Spinal cord (tissue), 10 donors: ENCODE measurements at places on chromosomes 4 and X.

DNA sequence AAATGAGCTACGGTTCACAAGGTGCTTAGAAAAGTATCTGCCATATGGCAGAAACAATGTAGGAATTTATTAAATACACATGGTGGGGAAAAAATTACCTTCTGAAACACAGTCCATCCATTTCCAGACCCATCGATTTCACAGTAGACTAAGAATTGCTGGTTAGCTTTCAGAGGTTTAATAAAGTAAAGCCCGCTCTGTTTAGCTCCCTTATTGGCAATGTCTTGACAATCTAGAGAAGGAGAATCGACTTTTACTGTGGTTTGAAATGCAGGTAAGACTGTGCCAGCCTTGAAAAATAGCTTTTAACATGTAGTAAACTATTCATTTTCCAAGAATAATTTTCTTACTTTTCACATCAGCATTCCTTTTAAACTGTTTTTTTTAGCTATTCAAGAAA is 2.9 kb downstream of the FGG start:
- no peak for DNase-seq

GRCh38 chr4:157994863-157995262 is 178.0 kb downstream of the GASK1B start:
- no peak for DNase-seq

GRCh38 chr4:169005453-169006099 is 4.5 kb downstream of the CBR4 start:
- peak; percentile 39 for DNase-seq

DNA sequence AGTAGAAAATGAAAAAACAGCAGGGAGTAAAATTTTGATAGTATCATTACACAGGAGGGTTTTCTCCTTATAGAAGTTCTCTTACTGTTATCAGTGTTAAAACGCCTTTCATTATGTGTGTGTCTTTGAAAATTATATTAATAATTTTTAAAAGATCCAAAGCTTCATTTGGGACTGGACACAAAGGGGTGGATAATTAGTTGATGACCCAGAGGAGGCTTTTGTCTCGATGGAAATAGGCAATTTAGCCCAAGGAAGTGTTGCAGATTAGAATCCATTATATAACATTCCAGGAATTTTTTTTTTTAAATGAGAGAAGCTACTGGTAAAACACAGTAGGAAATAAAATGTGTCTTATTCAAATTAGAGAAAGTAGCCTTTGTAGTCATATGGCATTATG is 1339.3 kb downstream of the FSTL5 start:
- DNase-seq: no peak

GRCh38 chr4:31375936-31376335 is 655.8 kb downstream of the PCDH7 start:
- no peak for DNase-seq

GRCh38 chr4:40577588-40578253 is 51.9 kb downstream of the RBM47 start:
- DNase-seq: no peak

- no peak for DNase-seq
Measured at GRCh38 chr4:125765941-125766340, 451.2 kb downstream of the FAT4 start.
